Bronchial smooth muscle cell (primary cell): ENCODE measurements at places on chromosomes 2 and 18. TPM values are rescaled to one million over a fixed set of nuclear protein-coding genes. Genes with fewer than 3 reads are reported as not detected.

PPP1R1C gene
- 0.47 TPM in 1 of 2 replicates, not detected in the other for total RNA-seq

GAL3ST2 gene
- total RNA-seq = 0.09 and 0.16 TPM in 2 replicates

SCYGR4 gene
- total RNA-seq = not detected in 2 replicates

LONRF2 gene
- under 0.01 TPM in 2 replicates for total RNA-seq

NOSTRIN gene
- total RNA-seq = 0.09 and 0.32 TPM in 2 replicates

KRTCAP3 gene
- 0.26 and 0.47 TPM in 2 replicates for total RNA-seq

CASP10 gene
- 4.7 and 4.8 TPM in 2 replicates for total RNA-seq

DSG1 gene
- total RNA-seq = not detected in 2 replicates

DCDC2C gene
- not detected in 2 replicates for total RNA-seq

STK39 gene
- 10.3 and 11.7 TPM in 2 replicates for total RNA-seq

SCN9A gene
- total RNA-seq = 5.2 and 12.1 TPM in 2 replicates

LBH gene
- 50.3 and 73.4 TPM in 2 replicates for total RNA-seq

MYCN gene
- total RNA-seq = not detected in 2 replicates

FMNL2 gene
- total RNA-seq = 18.8 and 31.8 TPM in 2 replicates

PELI1 gene
- 4.2 and 6.0 TPM in 2 replicates for total RNA-seq

SERPINB7 gene
- 0.79 TPM in 1 of 2 replicates, not detected in the other for total RNA-seq

CD8A gene
- total RNA-seq = not detected in 2 replicates

IL36B gene
- total RNA-seq = not detected in 2 replicates

TFCP2L1 gene
- not detected in 2 replicates for total RNA-seq

FAM237A gene
- total RNA-seq = not detected in 2 replicates

CD28 gene
- not detected in 2 replicates for total RNA-seq

ALPP gene
- total RNA-seq = not detected in 2 replicates

KCNK3 gene
- total RNA-seq = under 0.01 TPM in 1 of 2 replicates, not detected in the other

GREB1 gene
- total RNA-seq = 0.47 and 0.60 TPM in 2 replicates

GBX2 gene
- not detected in 2 replicates for total RNA-seq

BOLL gene
- not detected in 2 replicates for total RNA-seq

L3MBTL4 gene
- total RNA-seq = under 0.01 and 0.16 TPM in 2 replicates

CRACDL gene
- total RNA-seq = not detected in 2 replicates

DRC1 gene
- total RNA-seq = under 0.01 and 0.16 TPM in 2 replicates

ANKRD30BL gene
- not detected in 2 replicates for total RNA-seq
